ENCODE measurements at places on chromosomes 11 and 22.

GRCh38 chr11:35039076-35039475 lies 99.9 kb upstream of the CD44 start:
- H3K4me3 ChIP-seq: no peak overlapping the region
- peak overlapping the region; percentile 52 for H3K27ac ChIP-seq
- peaks cover 3% of the 10 kb centered on the region for H3K36me3 ChIP-seq
- no peak for DNase-seq

GRCh38 chr22:48404801-48405447 lies 1422.7 kb downstream of the BRD1 start:
- no peaks in the 10 kb centered on the region for H3K27me3 ChIP-seq
- no peak overlapping the region for H3K4me3 ChIP-seq
- H3K4me1 ChIP-seq: no peaks in the 10 kb centered on the region
- H3K27ac ChIP-seq: no peak overlapping the region
- no peak for DNase-seq

GRCh38 chr11:5317292-5317691 lies 6.8 kb downstream of the OR51B2 start:
- H3K27ac ChIP-seq: no peak overlapping the region
- peaks cover 2% of the 10 kb centered on the region for H3K27me3 ChIP-seq
- H3K4me3 ChIP-seq: no peak overlapping the region
- H3K36me3 ChIP-seq: no peaks in the 10 kb centered on the region

DNA sequence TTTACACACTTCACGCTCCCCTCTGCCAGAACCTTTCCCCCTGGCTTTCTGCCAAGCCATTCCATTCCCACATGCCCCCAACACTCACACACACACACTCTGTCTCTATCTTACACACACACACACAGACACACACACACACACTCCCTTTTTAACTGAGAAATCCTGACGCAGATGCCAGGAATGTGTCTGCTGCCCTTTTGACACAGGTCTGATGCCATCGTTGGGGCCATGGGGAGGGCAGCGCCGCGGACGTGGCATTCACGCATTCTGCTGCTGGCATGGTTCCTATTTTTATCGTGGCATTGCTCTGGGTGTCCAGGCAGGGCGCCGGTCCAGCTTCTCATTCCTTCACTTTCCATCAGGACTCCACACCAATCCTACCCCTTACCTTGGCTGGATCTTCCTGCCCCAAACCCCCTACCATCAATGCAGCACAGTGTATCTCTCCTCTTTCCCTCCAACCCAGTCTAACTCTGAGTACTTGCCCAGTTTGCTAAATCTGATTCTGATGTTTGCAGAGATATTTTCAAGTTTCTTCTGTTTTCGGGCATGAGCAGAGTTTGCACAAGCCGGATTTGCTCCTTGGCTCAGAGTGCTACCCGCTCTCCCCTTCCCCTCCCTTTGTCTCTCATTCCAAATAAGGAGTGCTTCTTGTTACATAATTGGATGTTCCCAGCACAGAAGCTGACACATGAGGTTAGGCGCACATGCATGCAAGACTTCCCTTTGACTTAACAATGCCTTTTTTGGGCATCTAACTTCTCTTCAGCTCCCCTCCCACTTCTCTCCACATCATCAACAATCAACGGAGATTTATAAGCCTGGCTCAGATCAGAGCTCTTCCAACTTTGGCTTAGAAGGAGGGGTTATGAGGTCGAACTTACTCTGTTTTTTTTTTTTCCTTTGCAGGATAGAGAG lies 18.8 kb downstream of the SNX19 start:
- no peak overlapping the region for H3K4me3 ChIP-seq
- peaks cover 9% of the 10 kb centered on the region for H3K4me1 ChIP-seq
- H3K27me3 ChIP-seq: no peaks in the 10 kb centered on the region
- DNase-seq: no peak
